Epithelial cell of esophagus (primary cell): ENCODE measurements at places on chromosomes 5 and 9.

DNA sequence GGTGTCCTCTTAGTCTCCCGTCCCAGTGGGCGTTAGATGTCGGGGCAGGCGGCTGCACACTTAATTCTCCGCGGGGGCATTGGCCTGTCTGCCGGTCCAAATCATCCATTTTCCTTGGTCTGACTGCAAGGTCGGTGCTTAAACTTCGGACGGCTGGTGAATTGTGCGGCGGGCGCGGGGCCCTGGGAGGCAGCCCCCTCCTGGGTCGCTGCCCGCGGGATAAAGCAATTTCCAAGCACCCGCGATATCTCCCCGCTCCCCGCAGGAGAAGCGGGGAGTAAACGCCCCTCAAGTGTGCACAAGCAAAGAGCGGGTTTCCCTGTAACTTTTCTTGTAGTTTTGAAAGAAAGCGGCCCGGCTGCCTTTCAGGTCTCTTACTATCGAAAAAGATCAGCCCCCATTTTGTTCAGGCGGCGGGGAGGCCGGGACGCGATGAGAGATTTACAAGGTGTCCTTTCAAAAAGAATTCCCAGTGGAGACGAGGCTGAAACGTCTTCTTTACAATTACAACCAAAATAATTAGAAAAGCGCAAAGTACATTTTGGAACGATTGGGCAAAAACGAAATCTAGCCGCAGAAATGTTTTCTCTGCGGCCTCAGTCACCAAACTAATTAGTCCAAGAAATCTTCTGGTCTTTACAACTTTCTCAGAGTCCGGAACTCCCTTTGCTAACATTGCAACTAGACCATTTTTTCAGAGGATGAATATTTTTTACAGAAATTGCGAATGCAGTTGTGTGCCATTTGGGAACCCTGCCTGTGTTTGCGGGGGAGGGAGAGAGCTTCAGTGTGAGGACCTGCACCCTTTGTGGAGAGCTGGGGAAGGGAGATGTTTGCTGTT, 1.8 kb downstream of the IRX1 start:
- DNase-seq = no peak

DNA sequence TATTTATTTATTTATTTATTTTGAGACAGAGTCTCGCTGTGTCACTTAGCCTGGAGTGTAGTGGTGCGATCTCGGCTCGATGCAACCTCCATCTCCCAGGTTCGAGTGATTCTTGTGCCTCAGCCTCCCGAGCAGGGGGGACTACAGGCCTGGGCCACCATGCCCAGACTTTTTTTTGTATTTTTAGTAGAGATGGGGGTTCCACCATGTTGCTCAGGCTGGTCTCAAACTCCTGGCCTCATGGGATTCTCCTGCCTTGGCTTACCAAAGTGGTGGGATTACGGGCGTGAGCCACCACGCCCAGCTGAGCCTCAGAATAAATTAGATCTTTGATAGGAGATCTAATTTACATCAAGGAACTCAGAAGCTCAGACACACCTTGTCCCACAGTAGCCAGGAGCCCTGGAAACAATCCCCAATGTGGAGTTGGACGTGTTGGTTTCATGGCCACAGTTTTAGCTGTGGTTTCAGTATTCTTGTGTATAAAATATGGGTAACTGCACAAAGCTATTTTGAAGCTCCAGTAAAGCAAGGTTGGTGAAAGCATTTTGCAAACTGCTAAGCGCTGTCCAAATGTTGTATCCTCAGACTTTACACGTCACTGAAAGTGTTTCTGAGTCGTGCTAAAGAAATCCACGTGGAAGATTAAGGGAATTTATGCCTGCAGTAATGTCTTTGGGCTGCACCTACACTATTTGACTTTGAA, 3.0 kb upstream of the HNRNPAB start:
- peak; percentile 40 for DNase-seq

- no peak for DNase-seq
These were observed 505.6 kb downstream of the MAN2A1 start for GRCh38 chr5:110195288-110195687.

- DNase-seq = peak; percentile 79
These were observed 93.1 kb downstream of the MED27 start for GRCh38 chr9:131986576-131986975.

DNA sequence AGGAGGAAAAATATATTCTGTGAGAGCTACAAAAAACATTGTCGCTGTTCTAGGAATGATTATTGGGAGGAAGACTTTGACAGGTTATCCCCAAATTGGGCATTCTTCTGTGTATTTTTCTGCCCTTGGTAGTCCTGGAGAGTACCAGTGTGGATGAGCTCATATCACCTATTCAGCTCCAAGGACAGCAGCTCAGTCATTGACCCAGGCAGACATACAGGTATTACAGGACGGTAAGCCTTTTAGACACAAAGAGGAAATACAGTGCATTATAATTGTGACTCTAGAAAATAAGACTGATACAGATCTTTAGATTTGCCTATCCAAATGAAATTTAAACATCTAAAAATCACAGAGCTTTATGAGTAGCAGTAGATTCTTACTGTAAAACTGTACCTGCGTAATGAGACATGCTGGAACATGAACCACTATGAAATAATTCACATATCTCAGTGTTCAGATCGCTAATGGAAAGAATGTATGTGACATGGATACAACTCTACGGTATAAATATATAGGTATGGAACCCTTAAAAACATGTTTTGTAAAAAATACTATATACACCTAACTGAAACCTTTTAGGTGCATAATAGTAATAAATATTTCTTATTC, 56.0 kb downstream of the PLK2 start:
- DNase-seq = peak; percentile 68

- no peak for DNase-seq
These were observed 17.3 kb downstream of the EXOC3 start for GRCh38 chr5:460273-460625.

GRCh38 chr5:84332106-84332505, 52.6 kb downstream of the EDIL3 start:
- no peak for DNase-seq

- DNase-seq = no peak
These were observed 14.5 kb upstream of the RARS1 start for GRCh38 chr5:168471785-168472184.

DNA sequence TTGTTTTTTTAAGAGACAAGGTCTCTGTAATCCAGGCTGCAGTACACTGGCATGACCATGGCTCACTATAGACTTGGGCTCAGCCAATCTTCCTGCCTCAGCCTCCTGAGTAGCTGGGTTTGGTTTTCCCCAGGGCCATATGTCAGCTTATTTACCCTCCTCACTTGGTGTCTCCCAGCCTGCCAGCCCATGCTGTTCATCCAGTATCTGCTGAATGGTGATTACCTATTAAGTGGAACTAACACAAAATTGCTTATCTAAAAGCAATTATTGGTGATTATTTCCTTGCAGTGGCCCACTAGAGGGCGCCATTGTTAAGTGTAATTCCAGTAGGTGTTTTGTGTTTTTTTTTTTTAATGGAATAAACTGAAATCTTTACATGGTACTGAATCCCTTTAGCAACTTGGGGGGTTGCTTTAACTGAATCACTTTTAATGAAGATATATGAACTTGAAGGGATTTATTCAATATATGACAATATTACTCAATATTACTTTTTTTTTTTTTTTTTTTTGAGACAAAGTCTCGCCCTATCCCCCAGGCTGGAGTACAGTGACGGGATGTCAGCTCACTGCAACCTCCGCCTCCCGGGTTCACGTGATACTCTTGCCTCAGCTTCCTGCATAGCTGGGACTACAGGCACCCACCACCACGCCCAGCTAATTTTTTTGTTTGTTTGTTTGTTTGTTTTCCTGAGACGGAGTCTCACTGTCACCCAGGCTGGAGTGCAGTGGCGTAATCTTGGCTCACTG, 13.8 kb downstream of the EXOSC2 start:
- peak; percentile 75 for DNase-seq

DNA sequence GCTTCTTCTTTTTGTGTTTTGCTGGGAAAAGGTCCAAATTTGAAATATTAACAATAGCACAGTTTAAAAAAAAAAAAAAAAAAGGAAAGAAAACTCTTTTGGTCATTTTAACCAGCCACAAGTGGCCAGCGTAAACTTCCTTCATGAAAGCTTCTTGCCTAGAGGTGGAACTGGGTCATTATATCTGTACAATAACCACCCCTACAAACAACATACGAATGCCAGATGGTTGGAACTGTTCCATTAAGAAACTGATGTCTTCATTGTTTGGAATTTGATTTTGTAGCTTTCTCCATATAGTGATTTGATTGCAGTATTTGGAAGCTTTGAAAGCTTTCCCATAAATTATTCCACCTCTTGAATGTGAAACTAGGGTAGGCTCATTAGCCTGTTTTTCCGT, 18.3 kb upstream of the LPAR1 start:
- DNase-seq = no peak

DNA sequence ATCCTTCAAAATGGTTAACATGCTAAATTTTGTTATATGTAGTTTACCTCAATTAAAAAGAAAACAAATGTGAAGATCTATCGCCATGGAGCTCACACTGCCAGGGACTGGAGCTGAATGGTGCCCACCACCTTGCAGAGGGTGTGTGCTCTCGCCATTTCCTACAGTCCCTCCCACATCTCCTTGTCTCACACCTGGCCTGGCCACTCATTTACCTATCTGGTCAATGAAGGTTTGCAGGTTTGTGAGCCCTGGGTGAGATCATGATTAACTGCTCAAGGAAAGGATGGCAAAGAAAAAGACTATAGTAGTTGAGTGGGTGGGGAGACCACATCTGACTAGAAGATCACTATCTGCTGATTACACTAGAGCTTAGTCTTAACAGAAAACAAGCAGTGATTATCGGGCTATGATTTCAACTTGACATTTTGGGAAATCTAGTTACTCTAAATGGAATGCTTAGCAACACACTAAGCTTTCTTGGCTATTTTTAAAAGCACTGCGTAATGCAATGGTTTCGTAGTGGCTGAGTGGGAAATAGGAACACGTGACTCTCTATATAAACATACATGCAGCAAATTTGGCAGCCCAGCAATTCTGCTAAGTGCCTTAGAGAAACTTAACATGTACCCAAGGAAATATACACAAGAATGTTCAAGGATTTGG, 27.3 kb downstream of the PUM3 start:
- DNase-seq = peak; percentile 35

- no peak for DNase-seq
These were observed 115.7 kb downstream of the ESM1 start for GRCh38 chr5:54869691-54870090.

GRCh38 chr5:152288917-152289595, 116.0 kb downstream of the NMUR2 start:
- DNase-seq = no peak

DNA sequence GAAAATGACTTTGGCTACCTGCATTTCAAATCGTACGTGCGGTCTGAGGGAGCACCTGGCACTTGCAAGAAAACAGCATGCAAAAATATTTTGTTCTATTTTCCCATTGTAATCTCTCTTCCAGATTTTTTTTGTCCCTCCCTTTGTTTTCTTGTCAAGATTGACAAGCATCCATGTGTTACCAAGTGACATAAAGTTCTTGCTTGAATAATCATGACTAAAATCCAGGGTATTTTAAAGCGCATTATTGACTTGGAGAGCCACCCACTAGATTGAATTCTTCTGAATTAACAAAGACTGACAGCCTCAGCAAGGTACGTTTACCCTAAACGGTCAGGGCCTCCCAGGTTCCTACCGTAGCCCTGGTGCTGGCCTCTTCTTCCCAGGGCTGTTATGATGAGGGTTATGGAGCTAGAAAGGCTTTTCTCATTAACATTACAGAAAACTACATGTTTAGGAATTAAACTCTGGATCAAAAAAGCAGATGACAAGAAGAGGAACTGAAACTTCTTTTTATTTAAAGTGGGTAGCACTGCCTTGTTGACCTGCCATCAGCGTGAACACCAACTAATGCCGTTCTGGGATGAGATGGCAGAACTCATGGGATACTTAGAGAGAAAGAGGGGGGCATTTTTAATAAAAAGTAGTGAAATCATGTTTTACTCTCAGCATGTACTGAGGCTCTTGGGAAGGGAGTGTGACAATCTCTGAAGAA, 297.0 kb downstream of the EFNA5 start:
- no peak for DNase-seq

DNA sequence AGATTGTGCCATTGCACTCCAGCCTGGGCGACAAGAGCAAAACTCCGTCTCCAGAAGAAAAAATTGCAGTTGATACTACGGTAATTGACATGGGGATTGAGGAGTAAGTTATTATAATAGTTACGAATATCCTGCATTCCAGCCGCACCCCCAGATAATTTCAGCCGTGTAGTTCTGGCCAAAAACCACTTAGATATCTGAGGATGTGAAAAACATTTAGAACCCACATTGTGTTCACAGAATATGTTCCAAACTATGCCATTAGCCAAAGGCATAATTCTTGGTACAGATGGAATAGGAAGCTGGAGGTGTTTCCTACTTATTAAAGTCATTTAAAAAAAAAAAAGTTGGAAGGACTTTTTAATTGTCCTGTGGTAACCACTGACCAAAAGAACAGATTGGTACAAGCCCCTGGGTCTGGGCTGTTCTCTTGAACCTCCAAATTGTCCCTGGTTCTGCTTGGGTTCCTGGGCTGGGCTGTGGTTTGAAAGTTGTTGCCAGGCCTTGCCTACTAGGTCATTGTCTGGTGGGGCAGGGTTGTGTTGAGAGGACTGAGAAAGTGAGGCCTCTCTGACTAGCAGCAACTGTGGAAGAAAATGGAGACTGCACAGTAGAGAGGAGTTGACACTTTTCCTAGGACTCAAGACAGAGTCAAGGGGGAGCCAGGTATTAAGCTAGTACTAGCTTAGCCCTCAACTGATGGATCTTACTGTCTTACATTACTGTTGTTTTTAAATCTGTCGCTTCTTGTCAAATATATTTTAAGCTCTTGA, 198.8 kb downstream of the NR3C1 start:
- no peak for DNase-seq

- DNase-seq = no peak
These were observed 22.1 kb downstream of the LCP2 start for GRCh38 chr5:170275376-170275994.

DNA sequence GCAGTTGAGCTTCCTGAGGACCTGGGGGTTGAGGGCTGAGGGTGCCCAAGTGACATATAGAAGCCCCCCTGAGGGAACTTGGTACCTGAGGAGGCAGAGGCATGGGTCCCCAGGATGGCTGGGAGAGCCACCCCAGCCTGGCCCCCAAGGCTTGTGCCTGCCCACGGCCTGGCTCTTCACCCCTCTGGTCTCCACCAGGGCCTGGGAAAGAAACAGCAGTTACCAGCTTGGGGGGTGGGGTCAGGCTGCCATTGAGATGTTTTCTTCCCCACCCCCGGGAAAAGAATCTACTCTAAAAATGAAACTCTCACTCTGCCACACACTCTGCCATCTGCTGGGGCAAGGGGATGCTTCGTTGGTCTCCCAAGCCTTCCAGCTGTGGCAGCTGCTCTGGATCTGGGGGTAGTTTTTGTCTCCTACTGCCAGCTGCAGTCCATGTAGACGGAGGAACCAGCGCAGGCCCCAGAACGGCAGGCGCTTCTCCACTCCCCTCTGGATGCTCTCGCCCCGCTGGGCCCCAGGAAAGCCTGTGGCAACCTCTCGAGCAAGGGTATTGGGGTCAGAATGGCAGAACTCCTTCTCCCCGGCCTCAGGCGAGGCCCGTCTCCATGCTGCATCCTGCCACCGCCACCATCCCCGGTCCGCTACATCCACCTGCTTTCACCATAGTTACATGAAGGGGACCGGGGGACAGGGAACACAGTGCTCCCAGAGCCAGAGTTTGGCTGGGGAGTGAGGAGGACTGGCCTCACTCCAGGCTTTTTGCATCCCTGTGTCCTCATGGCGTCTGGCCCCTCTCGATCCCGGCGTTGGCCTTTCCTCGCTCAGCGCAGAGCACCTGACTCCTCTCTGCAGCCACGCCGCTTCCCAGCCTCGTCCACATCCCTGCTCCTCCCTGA, 123.5 kb downstream of the DAB2IP start:
- no peak for DNase-seq
